Fibroblast of skin of right biceps (primary cell): ENCODE measurements at places on chromosomes 5 and 9.

DNA sequence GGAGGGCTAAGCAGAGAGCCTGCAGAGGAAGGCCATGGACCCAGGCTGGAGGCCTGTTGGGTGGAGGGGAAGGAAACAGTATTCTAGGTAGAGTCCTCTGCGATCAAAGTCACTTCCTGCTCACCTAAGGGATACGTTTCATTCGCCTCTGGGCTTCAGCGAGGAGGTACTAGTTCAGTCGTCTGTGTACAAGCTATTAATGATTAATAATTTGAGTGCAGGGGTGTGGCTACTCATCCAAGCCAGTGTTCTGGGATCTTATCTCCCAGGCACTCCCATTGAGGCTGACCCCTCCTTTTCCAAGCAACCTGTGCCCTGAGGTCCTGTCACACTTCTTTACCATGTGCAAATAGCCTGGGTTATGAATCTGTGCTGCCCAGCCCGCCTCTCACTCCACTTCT, 25.2 kb downstream of the RALGPS1 start:
- DNase-seq = no peak

DNA sequence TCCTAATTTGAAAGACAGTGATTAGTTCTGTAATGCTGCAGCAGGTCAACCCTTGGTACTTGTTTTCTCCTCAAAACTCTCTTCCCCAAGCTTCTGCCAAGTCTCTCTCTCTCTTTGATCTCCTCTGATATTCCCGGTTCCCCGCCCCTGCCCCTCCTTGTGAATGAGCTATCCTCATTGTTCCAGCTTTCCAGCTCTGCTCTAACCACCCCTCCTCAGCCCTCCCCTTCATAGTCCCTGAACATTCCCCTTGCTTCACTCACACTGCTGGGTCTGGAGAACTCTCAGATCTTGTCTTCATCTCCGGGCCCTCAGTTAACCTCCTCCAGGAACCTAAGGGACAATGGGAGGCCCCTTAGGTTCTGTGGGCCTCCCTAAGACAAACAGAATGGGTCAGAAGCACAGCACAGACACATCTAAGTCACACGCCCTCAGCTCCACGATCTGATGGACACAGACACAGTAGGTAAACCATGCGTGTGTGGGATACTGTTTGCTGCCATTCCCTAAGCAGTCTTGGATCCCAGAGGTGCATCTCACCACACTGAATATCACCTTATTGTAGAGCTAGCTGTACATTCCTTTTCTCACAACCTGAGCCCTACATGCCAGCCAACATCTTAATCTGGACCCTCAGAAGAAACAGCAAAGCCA, 17.4 kb upstream of the LARP1 start:
- no peak for DNase-seq

DNA sequence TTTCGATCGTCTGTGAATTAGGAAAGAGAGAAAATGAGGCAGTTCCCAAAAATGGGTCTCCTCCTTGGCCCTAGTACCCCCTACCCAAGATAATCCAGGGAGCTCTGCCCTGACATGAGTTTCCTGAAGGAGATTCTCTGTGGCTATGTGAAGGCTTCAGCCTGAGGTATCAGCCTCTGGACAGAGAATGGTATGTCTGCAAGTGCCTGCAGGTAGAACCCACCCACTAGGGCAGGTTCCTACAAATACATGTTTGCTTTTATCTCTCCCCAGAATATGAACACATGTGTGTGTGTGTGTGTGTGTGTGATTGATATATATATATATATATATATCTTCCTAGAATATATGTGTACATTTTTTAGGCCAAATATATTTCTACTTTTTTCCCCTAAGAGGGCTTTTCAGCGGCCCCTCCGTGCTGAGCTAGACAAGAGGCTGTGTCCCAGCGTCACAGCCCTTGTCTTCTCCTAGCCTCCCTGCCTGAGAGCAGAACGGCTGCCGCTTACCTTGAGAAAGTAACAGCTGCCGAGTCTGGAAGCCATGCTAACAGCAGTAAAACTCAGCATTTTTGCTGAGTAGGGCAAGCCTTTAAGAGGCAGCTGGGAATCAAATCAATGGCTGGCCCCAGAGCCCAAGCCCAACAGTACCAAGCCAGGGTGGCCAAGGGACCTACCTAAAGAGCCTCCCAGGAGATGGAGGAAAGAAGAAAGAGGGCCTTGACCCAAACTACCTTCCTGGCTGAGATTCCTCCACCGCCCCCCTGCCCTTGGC, 2.1 kb downstream of the BRINP1 start:
- DNase-seq = no peak

- peak; percentile 3 for DNase-seq
These were observed 90.4 kb downstream of the CARTPT start for GRCh38 chr5:71809446-71809845.

DNA sequence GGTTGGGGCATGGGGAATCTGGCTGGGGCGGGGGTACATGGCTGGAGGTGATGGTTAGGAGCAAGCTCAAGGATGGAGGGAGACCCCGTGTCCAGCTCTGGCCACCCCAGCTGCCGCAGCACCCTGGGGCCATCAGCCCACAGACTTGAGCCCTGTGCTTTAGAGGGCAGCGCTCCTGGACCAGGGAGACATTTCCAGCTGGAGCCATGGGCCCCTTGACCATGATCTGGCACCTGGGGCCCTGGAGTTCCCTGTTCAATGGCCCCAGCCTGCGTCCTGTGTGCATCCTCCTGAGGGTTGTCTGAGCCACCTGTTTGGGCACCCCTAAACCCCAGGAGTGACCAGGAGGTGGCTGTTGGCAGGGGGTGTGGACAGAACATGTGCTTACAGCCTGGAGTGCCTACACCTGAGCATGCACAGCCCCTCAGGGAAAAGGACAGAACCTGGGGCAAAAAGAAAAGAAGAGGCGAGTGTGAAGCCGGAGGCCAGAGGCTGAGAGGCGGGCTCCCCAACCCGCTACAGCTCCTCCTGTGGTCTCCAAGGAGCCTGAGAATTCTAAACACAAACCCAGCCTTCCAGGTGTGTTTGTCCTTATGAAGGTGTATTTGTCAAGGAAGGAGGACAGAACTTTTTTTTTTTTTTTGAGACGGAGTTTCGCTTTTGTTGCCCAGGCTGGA, 126.7 kb downstream of the C9orf50 start:
- DNase-seq = no peak
